ENCODE measurements at places on chromosomes 4 and X.

DNA sequence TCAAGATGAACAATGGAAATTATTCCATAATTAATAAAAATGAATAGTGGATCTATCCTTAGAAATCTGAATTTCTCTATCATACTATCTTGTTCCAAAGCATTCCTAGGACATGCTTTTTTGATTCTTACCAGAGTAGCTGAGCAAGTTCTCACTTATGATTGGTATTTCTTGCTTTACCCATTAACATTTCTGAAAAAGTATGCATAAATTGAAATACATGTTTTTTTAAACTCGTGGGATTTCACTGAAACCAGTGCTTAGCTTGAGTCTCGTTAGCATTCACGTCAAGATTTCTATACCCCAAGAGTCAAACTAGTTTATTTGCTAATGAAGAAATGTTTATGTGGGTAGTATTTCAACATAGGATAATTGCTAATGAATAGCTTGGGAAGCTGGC is 89.0 kb downstream of the ELOVL6 start:
- no peak for DNase-seq

DNA sequence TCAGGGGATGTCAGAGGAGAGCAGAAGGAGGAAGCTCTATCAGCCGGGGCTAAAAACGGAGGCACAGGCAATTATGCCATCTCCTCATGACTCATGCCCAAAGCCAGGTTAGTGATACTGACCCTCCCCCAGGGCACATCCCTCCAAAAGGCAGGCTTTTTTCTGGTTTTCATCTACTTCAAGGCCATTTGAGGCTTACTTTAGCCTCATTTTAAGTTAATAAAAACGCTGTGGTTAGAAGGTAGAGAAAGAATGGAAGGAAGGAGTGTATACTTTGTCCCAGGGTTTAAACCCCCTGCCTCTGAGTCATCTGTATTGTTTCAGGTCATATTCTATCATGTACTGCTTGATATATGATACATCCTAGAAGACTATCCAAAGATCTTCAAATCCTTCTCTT is 89.7 kb upstream of the NDP start:
- DNase-seq: no peak

DNA sequence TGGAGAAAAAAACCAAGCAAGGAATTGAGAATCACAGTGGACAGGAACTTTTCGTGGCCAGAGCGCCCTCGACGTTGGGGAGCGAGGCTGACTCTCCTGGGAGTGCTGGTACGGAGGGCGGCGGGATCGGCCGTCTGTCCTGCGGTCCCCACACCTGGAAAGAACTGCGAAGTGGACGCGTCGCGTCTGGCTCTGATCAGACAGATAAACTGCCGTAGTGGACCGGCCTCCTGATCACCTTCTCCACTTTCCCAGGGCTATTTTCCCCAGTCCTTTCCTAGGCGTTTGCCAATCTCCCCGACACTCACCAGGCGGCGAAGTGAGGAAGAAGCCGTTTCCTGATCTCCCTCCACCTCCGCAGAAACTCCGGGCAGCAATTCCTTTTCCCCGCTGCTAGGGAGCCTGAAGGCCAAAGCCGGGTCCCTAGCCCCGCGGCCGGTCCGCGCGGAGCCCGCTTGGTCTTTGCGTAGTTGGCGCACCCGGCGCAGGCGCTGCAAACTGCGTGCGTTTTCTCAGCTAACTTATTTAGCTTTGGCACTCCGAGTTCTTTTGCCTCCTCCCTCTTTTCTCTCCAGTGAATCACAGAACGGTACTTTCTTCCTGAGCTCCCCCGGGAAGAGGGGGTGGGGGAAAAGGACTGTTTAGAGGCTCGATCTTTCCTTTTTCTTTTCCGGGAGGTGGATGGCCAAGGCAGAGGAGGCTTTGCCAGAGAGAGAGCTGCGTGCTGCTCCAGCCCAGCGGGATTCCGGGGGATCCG is at the start of gene ARSJ:
ARSJ (minus strand) TSS at position 500 of the 757 bp plus-strand sequence. CDS start 813 bp downstream, outside the sequence.
- DNase-seq: peak; percentile 2

GRCh38 chrX:122203399-122203798 is 980.7 kb upstream of the GRIA3 start:
- DNase-seq: no peak

GRCh38 chr4:1099684-1100335 is 13.6 kb downstream of the RNF212 start:
- DNase-seq: no peak

DNA sequence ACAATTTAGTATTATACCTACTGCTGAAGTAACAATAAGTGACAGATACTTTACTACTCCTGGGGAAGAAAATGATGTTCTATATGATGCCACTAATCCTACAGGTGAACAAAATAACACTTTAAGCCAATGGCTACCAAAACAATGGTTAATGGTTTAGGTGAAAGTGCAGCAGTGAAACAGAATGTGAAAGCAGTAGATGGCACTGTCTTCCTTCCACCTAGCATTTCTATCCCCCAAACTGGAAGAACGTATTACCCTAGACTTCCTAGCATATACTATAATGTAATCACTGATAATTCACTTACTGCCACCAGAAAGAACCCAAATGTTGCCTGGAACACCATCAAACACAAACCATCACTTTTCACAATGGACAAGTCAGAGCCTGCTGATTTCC is 18.9 kb upstream of the CABS1 start:
- DNase-seq: no peak

DNA sequence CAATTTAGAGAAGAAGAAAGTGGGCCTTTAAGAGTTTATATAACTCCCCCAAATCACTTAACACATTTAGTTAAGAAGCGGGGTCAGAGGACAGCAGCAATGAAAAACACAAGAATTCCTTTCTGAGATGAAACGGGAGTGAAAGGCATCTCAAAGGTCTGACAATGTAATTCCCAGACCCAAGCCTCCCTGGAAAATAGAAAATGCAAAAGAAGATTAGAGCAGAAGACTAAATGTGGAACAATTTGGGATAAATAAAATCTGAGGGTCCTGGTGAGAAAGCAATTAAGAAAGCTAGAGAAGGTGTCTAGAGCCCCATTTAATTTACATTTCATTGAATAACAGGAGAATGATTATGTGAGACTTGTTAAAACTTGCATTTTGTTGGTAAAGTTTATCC is 19.1 kb upstream of the ART3 start:
- no peak for DNase-seq

DNA sequence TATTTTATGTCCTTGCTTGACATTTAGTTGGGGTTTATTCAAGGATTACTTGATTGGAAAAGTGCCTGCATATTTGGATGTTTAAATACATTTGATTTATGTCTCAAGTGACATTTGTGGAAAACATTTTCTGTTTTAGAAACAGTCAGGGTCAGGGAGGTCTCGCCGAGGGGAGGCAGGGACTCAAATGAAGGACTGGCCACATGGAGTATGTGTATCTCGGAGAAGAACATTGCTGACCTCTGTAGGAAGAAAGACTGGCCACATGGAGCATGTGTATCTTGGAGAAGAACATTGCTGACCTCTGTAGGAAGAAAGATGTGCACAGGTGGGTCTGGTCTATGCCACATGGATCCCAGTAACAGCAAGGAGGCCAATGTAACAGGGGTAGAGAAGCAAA is 233.6 kb downstream of the TRIML1 start:
- no peak for DNase-seq

GRCh38 chr4:87506974-87507701 is 22.0 kb downstream of the SPARCL1 start:
- no peak for DNase-seq

GRCh38 chr4:117137145-117137544 is 51.8 kb upstream of the TRAM1L1 start:
- no peak for DNase-seq

- no peak for DNase-seq
These were observed 1.2 kb downstream of the IRS4 start for GRCh38 chrX:108735091-108735678.
